ENCODE measurements at places on chromosomes 4 and X.

DNA sequence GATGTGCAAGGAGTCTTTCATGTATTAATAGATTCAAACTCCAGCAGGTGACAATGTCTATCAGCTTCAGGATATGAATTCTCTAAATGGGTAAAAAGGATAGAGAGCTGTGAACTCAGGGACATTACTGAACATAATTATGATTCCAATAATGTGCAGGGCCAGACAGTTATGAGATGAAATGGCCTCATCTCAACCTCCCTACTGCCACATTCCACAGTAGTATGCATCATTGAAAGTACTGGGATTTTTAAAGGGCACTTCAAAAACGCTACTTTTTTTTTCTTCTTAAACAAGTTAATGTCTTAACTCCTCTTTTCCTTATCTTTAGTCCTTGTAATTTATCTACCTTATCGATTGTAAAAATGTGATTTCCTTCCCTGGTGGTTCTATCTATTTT, 202.0 kb downstream of the APBB2 start:
- DNase-seq = no peak

DNA sequence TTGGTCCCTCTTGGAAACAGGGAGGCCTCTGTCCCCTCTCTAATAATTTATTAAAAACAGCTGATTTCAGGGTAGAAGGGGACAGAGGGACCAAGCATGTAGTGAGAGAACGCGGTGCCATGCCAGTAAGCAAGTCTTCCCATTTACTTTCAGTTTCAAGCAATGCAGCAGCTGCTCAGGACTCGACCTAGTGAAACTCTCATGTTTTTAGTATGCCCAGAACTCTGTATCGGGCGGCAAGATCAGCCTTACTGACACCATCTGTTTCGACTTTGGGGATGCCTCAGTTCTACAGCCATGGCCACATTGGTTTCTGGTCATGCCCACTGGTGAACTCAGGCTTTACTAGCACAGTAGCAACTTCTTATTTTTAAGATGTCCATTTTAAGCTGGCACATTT, 40.6 kb downstream of the ZNF81 start:
- DNase-seq = no peak

DNA sequence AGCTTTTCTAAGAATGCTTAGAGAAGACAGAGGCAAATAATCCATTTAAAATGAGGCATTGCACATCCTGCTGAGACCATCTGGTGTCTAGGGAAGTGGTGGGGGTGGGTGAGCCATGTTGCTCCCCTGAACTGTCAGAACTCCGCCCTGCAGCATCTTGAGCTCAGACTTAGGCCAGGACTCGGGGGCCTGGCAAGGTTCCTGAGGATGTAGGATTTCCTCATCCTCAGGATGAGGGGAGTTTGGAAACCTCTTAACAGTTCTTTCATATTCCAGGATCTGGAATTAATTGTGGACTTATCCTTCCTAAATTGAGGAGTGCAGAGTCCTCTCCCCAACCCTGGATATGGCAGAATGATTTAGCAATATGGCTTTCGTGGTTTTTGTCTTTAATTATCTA, 6.6 kb downstream of the TLL1 start:
- DNase-seq = no peak

GRCh38 chr4:41160012-41160789, 54.1 kb downstream of the APBB2 start:
- no peak for DNase-seq

- no peak for DNase-seq
Measured at GRCh38 chrX:13430136-13430827, 110.4 kb upstream of the ATXN3L start.

DNA sequence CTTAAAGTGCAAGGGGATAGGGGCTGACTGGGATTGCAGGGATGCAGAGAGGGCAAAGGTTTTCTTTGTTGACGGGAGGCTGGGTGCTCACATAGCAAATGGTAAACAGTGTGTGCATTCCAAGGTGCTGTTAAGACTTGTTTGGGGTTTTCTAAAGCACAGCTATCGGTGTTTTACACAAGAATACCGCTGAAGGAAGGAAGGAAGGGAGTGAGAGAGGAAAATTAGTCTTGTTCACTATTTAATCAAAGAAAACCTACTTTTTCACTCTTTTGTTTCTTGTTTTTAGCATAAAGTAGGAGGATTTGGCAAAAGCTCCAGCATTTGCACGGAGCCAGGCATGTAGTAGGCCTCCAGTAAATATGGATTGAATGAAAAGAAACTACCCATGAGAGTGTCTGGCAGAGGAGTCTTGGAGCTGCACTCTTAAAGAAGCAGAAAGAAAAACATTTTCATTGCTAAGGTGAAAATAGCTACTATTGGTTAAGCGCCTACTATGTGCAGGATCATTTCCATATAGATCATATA, 99.7 kb downstream of the FIP1L1 start:
- DNase-seq = no peak

DNA sequence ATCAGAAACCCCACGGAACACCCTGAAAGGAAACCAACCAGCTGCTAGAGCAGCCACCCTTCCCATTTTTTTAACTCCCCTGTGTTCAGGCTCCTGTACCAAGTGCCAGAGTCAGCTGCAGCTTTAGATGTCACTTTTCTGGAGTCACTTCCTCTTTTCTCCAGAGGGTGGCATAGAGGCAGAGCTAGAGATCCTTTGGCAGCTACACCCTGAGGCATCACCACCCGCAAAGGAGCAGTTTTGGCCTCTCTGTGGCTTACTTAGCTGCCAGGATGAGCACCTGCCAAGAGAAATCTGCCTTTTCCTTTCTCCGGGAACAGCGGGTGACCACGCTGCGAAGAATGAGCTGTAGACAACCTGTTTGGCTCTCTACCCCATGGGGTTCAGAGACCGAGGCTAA, 58.0 kb upstream of the CHRDL1 start:
- no peak for DNase-seq

GRCh38 chrX:48478806-48479205, 2.8 kb downstream of the FTSJ1 start:
- DNase-seq = no peak

DNA sequence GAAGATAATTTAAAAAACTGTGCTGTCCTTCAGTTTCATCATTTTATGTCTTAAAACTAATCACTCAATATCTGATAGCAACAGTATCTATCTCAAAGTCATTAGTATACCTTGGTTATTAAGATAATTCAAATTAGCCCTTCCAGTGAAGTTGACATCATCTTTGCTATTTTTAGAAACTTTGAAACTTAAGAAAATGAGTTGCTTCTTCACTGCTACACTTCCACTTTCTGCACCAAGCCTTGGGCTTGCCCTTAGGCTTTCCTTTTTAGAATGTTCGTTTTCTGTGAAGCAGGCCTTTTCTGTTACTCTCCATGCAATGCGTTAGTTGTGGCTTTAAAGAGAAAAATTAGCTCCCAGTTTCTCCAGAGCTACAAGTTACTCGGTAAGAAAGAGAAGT, 4.4 kb upstream of the VAMP7 start:
- DNase-seq = no peak

- DNase-seq = no peak
Measured at GRCh38 chr4:4901877-4902276, 42.4 kb downstream of the MSX1 start.
